Epithelial cell of prostate (primary cell): ENCODE measurements at places on chromosomes 16 and 17.

DNA sequence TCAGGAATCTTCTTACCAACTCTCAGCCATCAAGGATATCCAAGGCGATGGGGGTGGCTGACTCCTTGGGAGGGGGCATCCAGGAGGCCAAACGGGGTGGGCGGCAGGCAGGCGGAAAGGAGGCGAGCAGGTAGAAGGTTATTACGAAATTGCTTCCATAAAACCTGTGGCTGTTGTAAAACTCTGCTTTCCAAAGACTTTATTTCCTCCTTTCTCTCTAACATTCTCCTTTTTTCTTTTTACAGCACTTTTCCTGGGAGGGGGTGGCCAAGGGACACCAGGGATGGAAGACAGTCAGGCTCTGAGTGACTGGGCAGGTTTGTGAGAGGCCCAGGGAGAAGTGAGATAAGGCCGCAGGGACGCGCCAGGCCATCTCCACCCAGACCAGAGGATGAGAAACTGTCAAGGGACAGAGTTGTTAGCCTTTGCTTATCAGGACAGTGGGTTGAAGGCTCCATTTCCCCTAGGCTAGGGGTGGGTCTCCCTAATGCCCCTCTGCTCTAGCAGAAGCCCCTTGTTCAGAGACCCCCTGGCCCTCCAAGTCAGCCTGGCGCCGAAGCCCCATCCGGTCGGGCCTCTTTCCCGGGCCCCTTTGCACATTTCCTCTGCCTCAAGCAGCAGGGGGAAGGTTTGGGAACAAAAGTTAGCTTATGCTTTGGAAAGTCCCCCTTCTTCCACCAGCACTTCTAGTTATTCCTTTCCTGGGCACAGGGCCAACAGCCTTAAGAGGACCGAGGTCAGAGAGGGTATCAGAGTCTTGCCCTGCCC lies 5.0 kb upstream of the HOXB9 start:
- no peak for DNase-seq

DNA sequence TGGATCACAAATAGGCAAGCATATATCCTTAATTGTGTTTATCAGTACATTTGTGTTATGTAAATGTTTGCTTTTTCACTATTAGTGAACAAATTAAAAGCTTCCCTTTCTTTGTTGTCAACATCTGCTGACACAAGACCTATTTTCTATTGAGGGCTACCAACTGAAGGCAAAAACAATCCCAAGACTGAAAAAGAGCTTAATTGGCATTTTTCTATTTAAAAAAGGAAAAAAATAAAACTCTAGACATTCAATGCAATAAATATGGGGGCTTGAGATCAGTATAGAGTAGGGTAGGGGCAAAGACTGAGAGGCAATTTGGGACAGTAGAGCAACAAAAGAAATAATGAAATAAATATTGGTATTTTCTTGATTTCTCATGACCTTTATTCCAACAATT lies 24.2 kb downstream of the OMG start:
- DNase-seq: no peak

- DNase-seq: no peak
Measured at GRCh38 chr16:14105760-14106375, 34.7 kb downstream of the MRTFB start.

DNA sequence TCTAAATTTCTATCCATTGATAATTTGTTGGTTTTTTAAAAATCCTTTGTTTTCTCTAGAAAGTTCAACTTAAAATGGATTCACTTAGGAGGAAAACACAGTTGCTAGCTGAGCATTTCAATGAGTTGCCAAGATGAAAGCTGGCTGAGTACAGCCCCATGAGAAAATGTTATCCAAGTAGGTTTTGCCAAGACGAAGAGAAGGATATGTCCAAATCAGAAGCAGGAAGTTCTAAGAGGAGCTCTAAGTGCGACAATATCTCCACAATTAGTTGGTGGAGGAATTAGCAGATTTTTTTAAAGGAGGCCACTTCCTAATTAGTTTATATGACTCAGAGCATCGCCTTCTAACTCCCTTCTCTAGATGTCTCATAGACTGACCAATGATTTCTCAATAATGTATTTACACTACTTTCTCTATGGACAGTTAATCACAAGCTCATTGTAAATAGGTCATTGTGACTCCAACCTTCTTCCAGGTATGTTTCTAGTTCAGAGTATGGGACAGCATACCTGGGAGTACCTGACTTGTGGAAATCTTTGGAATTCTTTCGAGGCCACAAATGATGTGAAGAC lies 873.3 kb upstream of the SOX9 start:
- no peak for DNase-seq

DNA sequence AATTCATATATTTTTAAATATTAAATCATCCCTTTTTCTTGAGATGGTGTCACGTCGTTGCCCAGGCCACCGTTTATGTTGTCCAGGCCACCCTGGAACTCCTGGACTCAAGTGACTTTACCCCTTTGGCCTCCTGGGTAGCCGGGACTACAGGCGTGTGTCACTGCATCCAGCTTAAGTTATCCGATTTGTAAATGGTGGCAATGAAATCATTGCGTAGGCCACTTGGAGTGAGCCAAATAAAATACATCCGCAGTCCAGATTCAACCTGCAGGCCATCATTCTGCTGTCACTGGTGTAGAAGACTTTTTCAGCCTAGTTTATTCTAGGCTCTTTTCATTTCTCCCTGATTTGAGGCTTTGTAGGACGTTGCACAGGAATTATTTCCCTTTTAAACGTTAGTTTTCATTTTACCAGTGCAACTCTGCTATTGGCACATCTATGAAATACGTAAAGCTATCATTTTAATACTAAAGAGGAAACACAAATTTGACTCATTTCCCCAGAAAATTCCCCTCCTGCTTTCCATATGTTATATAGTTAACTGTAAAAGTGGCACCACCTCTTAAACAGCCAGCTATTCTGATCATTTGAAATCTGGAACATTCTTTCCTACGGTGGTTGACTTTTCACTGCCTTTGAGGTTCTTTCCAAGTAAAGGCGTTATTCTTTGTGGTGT lies 449.8 kb downstream of the MAF start:
- no peak for DNase-seq

DNA sequence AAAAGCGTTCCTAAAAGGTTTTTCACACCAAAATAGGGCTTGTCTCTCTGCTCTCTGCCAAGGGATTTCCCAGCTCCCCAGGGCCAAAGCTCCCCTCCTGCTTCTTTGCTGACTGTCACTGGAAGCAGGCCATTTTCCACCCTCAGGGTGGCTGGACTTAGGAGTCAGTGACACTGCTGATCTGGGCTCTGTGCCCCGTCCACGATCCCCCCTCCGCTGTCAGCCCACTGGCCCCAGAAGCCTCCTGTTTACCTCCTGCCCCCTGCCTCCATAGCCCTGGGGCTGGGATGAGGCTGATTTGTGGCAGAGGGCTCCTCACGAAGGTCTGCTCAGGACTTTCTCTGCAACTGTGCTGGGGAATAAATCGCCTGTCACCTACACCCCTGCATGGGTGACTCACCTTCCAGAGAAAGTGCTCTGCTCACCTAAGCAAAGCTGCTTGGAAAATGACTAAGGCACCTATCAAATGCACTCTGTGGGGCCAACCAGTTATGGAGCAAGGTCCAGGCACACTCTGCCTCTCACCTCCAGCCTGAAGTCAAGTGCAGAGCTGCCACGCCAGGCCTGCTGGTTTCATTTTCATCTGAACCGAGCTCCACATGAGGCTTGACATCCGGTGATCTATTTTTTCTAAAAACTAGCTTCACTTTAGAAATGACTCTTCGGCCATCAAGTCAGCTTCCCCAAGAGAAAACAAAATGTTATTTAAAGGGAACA lies 4.9 kb downstream of the MAP3K14 start:
- DNase-seq: peak; percentile 85

DNA sequence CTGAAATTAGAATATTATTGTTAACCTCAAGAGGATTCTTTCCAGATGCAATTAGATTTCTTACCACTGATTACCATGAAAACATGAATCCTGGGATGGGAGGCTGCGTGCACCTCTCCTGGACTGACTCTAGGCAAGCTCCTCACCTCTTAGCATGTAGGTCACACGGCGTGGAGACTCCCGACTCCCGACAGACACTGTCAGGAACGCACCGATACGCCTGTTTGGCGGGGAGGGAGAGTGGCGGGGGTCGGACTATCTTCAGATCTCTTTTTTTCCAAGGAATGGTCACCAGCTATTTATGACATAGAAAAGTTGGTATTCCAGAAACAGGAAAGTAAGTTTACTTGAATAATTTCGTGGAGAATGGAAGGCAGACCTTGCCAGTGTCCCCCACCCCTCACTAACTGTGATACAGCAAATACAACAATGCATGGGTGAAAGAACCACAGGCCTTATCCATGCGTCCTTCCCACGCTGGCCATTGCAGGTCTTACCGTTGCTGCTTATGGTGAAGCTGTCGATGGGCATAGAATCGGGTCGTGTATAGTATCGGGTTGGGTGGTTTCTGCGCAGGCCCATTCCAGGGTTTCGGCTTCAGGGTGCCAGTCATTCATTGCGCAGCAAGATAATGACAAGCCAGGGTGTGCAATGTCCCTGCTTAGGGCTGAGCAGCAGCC lies 62.6 kb upstream of the ENDOV start:
- DNase-seq: no peak

DNA sequence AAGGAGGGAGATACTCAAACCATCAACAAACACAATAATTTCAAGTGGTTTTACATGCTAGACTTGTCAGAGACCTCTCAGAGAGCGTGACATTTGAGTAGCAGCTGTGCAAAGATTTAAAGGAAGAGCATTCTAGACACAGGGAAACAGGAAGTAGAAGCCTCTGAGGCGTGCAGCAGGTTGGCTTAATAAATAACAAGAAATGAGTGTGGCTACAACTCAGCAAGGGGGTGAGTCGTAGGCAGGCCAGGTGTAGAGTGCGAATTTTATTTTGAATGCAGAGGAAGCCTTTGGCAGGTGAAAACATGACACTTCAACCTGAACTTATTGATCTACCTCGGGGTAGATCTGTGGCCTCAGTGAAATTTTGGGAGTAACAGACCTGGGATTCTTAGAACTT lies 73.2 kb upstream of the MRTFB start:
- DNase-seq: no peak

- no peak for DNase-seq
Measured at GRCh38 chr16:85648805-85649204, 35.7 kb downstream of the GSE1 start.

GRCh38 chr17:48520631-48521079 lies 10.2 kb downstream of the HOXB1 start:
- DNase-seq: no peak

DNA sequence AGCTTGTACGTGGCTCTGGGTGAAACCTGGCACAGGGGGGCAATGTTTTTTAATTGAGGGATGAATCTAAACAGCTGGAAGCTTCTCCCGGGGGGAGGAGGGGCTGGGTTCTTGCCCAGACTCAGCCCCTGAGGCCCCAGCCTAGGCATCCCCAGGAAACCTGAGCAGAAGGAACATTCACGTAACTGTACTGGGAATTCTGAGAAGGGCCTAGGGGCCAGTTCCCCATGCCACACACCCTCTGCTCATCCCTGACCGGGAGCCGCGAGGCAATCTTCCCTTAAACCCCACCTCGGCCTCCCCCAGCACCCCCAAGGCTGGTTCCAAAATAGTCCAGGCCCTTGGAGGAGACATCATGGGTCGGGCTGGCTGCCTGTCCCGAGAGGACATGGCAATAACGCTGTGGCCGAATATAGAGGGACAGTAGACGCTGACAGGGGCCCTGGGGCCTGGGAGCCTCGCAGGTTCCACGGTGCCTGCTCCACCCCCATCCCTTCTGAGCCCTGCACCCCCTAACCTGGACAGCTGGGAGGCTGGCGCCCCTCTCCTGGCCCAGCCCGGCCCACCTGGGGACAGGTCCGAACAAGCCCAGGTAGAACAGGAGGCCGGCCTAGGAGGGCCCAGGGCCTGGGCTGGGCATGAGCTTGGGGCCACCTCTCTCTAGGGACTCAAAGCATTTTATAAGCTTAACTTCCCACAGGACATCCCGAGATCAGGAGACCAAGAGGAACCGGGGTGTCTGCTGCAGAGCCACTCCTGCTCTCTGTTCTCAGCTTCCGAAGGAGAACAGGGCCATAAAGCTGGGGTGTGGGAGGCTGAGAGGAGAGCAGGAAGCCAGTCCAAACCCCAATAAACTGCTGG lies 83.2 kb upstream of the TOB1 start:
- no peak for DNase-seq

DNA sequence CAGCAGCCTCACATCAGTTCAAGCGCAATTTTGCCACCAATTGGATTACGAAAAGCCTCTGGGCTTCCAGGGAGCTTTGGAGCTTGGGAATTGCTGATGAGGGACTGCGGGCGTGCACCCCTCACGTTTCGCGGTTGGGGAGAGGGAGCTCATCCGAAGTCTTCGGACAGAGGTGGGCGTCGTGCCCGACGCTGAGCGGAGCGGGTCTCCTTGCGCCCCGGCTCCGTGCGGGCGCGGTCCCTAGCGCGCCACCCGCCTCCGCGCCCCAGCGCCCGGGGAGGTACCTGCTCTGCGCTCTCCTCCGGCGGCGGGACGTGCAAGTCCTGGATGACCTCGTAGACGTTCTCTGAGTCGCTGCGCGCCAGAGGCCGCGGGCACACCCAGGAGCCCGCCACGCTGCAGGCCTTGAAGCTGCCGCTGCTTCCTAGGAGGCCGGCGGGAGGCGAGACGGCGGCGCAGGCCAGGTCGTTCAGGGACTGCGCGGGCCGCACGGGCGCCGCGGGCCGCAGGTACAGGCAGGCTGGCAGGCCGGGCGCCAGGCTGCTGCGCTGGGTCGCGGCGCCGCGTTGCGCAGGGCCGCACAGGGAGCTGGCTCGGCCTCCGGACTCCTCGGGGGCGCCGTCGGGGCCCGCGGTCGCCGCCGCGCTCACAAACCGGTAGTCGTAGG lies 3.2 kb downstream of the ARHGAP27 start:
- DNase-seq: no peak

DNA sequence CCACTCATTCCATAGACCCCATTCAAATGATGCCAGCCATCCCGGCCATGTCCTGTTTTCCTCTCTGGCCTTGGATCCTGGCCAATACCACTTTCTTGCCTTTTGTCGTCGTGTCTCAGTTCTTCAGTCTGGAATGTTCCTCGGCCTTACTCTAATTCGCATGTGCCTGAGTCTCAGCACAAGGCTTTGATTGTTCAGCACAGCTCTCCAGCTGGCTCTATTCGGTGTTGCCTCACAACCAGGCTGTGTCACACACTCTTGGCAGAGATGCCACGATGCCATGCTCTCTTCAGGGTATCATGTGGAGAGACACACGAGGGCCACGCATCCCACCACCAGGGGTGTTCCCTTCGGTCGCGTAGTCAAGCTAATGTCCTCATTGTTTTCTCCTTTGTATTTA lies 1.8 kb upstream of the VPS4A start:
- DNase-seq: no peak

- no peak for DNase-seq
Measured at GRCh38 chr16:86343027-86343795, 167.1 kb upstream of the FOXF1 start.
